ENCODE measurements at places on chromosomes 3 and 15.

DNA sequence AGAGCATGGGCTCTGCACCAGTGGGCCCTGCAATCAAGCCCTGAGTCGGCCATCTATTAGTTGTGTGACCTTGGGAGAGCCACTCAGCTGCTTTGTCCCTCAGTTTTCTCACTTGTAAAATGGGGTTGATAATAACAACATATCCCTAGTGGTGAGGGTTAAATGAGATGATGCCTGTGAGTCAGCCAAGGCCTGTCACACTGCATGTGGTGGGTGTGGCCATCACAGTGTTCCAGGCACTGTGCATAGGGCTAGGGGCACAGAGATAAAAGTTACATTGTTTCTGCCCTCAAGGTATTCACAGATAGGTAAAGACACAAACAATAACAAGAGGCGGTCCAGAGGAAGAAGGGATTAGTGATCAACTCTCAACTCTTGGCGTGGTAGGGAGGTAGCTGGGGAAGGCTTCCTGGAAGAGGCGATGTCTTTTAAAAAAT, 19.5 kb downstream of the SMAD6 start:
- no peak for DNase-seq

DNA sequence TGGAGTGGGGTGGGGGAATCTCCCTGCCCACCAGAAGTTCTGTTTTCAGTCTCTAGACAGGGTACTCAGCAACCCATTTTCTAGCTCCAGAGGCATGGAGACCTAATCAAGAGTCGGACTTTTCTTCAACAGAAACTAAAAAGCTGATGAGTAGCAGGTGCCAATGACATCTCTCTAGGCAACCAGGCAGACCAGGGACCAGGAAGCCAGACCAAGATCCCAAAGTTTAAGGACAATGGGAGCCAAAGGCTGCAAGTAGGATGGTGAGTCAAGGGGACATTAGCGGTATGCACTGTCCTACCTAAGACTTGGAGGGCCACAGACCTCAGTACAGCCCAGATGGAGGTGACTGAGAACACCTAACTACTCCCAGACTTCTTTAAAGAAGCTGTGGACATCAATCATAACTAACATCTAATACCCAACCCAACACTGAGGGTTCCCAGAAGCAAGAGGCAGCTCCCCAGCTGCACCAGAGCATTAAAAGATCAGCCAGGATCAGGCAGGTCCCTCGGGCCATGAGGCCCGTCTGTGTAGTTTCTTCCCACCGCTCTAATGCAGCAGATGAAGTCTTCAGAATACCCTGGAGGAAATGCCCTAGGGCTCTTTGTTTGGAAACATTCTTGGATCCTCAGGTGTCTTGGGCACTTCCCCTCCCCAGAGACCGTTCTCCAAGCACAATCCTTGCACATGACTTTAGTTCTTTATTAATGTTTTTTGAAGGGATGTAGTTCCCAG, 979 bp downstream of the CCDC71 start:
- DNase-seq, result no peak

DNA sequence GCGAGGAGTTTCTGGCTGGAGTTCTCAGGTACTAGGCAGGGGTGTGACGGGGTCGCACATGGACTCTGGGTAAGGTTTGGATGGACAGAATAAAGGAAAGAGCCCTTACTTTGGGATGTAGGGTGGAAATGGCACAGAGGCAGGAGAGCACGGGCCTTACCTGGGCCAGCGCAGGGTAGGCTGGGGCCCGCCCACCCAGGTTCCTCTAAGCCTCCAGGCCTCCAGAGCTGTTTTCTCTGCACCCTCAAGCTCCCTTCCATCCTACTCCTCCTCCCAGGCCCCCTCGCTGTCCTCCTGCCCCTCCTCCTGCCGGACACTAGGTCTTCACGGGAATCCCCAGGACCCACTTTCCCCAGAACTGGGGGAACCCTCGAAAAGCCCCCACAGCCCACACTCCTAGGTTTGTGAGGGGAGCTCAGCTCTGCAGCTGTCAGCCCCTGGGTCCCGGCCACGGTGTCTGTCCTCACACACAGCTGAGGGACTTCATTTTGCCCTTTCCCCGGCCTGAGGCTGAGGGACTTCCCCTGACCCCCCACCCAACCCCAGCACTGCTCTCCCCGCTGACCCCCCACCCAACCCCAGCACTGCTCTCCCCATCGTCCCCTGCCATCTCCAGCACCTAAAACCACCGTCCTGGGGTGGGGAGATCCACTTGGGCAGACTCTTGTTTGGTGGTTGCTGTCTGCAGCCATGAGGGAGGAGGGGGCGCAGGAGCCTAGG, 53.0 kb upstream of the PCSK6 start:
- DNase-seq, result no peak

DNA sequence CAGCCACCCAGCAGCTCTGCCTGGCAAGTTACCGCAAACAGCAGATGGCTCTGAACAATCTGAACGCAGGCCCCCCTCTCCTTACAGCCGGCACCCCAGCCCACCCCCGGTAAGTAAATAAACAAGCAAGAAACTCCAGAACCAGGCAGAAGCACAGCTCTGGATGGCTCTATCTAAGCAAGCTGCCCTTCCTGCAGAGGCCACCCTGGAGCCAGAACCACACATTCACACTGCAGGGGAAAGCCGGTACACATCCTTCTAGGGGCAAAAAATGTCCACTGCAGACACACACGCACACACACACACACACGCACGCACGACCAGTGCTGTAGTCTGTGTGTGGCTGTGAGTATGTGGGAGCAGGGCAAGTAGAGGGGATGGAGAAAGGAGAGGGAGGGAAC, 63.9 kb downstream of the ADCY5 start:
- DNase-seq, result no peak

GRCh38 chr15:85636351-85636750, 158.4 kb downstream of the KLHL25 start:
- no peak for DNase-seq

DNA sequence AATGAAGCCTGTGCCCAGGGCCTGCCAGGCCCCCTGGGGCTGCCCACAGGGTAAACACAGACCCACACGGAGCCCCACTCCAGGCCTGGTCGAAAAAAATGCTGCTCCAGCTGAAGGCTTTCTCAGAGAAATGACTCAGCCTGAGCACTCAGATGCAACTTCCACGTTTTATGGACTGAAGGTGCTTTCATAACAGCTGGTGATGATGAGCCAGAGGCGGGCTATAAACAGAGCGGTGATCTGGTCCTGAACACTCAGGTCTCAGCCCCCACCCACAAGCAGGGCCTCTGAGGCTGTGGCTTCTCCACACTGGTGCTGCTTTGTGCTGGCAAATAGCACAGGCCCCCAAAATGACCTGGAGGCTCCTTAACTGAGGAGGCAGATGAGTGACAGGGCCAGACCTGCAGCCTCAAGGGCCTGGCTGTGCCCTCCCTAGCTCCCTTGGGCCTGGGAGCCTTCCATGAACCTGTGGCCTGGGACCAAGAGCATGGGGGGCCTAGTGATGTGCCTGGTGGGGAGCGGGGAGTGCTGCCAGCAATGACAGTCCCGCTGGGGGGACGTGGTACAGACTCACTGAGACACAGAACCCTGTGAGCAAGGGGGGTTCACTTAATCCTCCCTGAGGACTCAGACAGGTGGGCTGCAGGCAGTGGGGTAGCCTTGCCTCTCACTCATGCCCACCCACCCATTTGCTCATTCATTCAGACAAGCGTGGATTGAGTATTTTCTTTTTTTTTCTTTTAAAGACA, 23.0 kb upstream of the FURIN start:
- DNase-seq, result peak; percentile 15

DNA sequence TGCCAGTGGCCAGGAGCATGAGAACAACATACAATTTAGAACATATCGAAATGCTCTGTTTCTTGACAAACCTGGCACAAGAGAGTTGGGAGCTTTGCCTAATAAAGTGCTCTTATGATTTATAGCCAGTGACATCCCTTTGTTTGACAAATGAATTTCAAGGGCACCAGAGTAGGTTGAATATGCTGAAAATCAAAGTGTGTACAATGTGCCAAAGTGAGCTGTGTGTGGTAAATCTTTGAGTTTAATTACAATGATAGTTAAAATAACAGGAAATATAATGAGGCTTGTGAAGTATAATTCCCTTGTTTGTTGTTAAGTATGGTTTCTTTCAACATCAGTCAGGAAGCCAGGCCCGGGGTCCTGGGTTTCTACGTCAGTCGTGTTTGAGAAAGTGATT, 211.9 kb downstream of the EBLN2 start:
- DNase-seq, result no peak

- DNase-seq, result no peak
These were observed 296.7 kb downstream of the PTPRG start for GRCh38 chr3:61858054-61858453.

DNA sequence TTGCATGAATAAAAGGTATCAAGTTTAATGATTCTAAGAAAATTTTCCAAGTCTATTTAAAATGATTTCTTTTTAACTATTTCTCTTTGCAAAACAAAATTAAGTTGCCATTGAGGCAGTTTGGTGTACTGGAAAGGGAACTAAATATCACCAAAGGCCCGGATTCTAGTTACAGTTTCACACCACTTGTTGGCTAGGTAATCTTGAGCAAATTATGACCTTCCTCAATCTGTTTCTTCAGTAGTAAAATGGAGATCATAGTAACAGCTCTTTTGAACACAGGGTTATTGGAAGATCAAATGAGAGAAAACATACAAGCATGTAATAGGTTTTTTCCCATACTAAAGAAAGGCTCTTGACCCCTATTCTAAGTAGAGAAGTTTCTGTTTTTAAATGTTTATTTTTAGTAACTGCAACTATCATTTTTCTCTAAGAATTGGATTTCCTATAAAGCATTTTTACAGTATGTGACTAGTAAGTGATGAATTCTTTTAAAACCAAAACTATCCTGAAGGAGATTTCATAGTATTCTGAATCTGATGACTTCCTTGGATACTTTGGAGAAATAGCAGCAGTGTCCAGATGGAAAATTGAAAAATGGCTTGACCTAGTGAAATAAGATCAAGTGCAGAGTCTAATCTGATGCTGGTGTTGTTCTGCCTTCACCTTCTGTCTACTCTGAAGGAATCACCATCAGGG, 15.7 kb downstream of the SCAANT1 start:
- DNase-seq, result no peak

DNA sequence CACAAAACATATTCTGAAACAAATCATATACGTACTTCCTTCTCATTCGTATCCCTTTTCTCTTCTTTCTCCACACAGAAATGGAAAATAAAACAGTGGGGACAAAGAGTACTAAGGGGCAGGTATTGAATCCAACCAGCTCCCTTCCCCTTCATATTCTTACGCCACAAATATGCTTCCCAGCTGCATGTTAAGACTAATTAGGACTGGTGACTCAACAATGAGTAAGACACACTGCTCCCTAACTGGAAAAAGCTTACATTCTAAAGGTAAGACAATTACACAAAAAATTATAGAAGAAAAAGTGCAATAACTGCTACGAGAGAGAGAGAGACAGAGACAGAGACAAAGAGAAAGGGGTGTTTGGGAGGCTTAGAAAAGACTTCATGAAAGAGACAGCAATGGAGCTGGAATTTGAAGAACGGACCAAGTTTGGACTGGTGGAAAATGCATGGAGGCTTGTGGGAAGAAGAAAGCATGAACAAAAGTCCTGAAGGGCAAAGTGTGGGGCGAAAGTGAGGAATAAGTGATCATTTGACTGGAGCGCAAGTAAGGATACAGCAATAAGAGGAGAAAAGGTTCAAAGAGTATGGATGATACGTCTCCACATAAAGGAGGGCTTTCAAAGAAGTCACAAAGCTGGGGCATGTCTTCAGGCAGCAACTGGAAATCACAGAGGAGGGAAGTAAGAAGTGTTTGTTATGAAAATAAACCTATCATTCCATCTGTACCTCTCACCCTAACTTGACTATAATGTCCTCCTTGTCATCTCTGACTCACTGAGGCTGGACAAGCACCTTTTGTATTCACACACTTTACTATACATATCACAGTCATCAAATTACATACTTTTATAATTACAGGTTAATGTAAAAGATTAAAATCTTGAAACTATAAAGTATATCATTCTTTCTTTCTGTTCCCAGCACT, 49.2 kb downstream of the RYK start:
- no peak for DNase-seq

DNA sequence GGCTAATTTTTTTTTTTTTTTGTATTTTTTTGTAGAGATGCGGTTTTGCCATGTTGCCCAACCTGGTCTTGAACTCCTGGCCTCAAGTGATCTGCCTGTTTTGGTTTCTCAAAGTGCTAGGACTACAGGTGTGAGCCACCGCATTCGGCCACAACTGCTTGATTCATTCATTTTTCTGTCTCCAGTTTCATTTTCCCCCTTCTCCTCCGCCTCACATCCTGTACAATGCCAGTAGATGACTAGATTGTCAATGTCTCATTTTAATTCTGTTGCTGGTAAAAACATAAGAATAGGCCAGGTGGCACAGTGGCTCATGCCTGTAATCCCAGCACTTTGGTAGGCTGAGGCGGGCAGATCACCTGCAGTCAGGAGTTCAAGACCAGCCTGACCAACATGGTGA, 12.0 kb upstream of the ZNF592 start:
- DNase-seq, result no peak

GRCh38 chr3:86147119-86147518, 843.8 kb downstream of the VGLL3 start:
- DNase-seq, result no peak

DNA sequence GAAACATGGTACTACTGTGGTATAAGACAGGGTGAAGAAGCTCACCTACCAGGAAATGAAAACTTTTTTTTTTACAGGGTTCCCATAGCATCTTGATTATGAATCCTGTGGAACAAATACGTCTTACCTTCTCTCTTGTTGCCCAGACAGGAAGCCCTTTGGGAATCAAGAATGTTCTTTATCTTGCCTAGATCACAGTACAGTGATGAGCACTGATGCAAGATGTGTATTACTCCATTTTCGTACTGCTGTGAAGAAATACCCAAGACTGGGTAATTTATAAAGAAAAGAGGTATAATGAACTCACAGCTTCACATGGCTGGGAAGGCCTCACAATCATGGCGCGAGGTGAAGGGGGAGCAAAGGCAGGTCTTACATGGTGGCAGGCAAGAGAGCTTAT, 281.3 kb downstream of the UBE2E2 start:
- DNase-seq, result no peak

DNA sequence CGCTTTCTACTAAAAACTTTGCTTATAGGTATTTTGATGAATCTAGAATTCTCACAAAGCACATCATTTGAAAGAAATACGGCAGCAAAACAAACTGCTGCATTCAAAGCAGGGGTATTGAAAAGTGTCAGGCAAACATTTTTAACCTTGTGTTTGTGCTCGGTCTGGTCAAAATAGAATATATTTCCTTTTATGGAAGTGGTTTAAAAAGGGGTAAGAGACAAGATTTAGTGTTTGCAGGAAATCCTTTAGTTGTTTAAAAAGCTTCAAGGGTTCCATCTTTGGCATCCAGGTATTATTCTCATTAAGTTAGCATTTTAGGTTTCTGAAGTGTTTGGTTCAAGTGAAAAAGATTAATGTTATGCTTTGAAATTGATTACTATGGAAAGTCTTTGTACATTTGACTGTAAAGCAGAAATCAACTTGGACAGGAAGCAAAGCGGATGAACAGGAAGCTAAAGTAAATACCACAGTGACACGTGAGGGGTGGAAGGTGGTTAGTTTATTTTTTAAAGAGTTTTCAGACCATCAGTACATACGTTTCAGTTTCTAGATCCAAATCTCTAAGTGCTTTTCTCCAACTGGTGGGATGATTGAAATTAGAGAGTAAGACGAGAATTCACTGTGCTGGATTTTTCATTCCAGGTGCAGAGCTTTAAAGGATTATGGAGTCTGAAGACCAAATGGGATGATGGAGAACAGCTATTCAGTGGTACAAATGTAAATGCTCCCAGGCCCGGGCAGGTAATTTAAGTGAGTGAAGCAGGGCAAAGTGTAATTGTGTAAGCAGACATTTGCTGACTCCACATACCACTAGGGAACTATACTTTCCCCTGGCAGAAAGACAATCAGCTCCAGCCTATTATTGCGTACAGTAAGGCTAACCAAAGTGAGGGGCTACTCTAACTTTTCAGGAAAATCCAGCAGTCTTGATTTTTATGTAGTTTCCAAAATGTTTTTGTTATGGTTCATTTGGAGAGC, 341.8 kb upstream of the TBL1XR1 start:
- no peak for DNase-seq

All from NCI-H1436 treated with DMSO at 0.1 percent for 48 hours (cell line).